ENCODE measurements at places on chromosomes 3 and 15.

DNA sequence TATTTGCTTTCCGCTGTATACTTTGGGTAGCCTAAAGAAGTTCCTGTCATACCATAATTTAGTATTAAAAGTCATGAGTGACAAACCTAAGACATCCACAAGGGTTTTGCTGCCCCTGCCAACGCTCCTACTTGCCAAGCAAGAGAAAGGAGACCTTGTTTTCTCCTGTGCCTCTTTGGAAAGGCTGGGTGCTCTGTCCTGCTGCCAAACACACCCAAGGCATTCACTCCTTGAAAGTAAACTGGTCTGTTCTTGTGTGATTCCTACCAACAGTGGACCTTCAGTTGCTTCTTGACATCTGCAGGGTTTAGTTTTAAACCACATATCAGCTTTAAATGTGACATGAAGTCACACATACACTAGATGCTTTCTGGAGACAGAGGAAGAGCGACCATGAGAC is 295.4 kb downstream of the SLC9A9 start:
- DNase-seq, result no peak

- DNase-seq, result no peak
Measured at GRCh38 chr3:46272028-46272451, 29.8 kb downstream of the CCR3 start.

DNA sequence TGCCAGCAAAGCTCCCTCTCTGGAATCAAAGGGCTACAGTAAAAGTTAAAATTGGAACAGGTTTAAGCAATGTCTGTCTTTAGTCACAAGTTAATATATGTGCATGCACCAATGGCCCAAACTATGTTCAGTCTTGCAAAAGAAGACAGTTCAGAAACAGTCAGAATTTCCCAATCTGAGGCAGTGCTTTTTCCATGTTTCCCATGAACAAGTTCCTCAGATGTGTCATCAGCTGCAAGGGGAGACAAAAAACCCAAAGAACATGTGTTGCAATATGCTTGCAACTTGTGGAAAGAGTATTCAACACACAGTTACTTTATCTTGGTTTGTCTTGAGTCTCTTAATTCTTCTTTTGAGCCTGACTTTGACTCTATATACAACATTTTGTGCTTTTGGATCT is 148.4 kb downstream of the USP13 start:
- DNase-seq, result no peak

DNA sequence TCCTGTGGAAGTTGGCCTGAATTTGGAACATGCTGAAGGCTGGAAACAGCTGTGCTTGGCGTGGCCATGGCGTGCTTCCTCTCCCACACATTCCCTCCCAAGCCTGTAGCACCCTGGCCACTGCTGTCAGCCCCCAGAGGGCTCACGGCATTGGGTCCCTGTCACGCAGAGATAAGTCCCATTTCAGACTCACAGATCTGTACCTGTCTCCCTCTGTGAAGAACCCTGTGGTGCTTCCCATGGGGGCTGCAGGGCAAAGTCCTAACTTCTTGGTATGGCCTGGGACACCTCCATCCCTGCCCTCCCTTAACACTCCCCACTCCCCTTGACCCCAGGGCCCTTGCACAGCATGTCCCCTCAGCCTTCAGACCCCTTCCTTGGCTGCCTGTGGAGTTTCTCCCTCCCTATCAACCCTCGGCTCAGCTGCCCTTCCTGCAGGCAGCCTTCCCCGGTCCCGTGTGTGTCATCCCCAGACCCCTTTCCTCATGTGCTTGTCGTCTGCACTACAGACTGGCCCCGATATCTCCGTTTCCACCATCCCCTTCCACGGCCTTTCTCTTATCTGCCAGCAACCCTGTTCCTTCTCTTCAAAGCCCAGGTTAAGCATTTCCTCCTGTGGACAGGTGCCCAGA is 28.6 kb downstream of the ABTB1 start:
- no peak for DNase-seq

DNA sequence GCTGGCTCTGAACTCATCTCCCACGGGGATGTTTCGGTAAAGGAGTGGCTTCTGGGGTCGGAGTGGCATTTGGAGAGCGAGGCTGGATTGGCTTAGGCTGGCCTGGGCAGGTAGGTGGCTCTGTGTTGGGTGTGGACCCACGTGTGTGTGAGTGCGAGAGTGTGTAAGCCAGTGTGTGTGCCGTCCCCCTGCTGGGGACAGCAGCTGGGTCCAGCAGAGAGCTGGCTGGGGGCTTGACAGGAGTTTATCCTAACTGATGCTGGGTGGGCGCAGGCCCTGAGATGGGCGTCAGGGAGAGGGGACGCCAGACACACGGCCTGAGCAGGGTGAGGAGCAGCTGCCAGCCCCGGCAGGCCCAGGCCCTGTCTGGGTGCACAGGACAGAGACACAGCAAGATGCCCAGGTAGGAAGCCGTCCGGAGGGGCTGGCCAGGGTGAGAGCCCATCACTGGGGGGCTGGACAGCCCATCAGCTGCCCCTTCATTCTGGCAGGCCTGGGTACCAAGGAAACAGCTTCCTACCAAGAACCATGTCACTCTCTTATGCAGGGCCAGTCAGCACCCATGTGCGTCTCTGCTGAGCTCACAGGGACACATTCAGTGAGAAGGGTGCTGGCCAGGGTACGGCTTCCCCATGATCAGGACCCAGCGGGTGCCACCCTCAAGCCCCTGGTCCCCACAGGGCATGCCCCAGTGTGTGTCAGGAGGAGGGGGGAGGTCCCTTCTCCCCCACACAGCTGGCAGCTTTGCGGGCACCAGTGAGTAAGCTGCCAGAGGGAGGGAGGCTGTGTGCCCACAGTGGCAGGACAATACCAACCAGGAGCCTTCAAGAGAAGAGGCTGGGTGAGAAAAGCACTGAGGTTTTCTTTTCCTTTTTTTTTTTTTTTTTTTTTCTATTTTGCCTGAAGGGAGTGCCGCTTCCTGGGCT is 1.1 kb downstream of the PAK6 start:
- DNase-seq, result no peak

- no peak for DNase-seq
Measured at GRCh38 chr15:74618841-74619596, 3.4 kb downstream of the CLK3 start.

DNA sequence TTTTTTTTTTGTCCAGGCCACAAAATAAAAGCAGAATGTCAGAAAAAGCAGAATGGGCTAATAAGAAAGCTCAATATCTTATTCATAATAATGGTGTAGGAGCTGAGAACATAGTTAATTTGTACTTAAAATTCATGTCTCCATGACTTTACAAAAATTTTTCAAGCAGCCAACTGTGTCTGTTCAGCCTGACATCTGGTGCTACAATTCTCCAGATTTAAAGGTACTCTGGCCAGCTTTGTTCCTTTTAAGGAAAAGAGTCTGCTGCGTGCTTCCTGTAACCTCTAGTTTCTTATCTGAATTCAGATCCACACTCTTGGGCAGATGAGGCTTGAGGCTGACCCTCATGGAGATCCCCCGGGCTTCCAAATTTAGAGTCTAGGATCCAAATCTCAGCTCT is 8.7 kb upstream of the RFX7 start:
- no peak for DNase-seq

GRCh38 chr15:73065114-73065513 is 12.9 kb downstream of the NEO1 start:
- DNase-seq, result no peak

DNA sequence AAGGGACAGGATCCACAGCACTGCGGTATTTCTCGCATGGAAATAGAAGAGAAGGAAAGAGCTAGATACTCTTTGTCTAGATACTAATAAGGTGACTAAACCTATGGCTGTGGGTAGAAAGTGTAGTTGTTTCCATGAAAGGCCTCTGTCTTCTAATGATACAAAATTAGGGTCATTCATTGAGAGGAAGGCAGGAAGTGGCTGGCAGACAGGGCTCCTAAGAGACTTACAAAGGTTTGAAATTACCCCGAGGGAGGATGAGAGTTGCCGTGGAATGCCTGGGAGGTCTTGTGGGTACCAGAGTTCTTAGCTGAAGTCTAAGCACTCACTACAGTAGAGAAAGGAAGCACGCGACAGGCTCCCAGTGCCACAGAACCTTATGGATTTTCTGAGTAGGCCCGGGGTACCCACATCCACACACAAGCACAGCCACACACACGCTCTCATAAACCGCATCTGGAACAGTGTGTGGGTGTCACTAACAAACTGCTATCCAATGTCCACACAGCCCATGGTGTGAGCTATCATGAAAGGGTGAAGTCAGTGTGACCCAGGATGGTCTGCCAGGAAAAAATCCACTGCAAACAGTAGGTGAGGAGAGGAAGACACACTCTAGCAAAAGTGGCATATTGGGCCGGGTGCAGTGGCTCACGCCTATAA is 221.4 kb downstream of the FAM43A start:
- no peak for DNase-seq

DNA sequence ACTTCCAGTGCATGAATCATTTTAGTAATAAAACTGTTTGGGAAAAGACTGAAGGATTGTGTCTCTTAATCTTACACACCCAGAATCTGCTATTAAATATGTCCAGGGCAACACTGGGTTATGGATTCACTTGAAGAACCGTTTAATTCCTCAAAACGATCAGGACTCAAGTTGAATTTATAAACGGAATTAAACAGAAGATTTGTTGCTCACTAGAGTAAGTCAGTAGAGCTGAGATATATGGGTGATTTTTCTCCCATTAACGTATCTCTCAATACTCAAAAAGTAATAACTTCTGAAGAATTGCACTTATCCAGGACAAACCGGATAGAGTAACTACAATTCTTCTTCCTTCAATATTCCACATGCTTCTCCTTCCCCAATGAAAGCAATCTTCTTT is 41.1 kb upstream of the LIPC start:
- DNase-seq, result no peak

DNA sequence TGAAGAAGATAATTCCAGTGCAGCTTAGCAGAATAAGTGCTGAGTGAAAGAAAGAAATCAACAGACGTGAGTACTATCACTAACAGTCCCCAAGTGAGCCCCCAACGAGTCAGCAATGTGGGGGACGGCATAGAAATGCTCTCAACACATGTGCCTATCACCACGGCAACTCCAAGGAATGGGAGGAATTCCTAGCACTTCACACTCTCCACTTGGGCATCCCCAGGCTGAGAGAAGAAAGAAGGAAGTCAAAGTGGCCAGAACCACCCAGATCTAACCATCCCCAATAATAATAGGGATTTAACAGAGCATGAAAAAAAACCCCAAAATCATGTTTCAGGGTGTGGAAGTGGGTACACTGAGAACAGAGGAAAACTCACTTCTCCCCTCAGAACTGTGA is 29.3 kb upstream of the CPNE4 start:
- no peak for DNase-seq

GRCh38 chr3:148723631-148724030 is 25.9 kb downstream of the AGTR1 start:
- no peak for DNase-seq

DNA sequence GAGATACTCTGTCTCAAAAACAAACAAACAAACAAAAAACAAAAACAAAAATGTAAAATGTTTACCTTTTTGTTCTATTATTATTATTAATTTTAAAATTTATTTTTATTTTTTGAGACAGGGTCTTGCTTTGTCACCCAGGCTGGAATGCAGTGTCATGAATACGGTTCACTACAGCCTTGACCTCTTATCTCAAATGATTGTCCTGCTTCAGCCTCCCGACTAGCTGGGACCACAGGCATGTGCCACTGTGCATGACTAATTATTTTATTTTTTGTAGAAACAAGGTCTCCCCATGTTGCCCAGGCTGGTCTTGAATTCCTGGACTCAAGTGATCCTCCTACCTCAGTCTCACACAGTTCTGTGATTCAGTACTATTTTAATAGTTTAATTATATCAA is 5.7 kb upstream of the SLC25A26 start:
- no peak for DNase-seq

GRCh38 chr3:138443521-138444503 is 9.4 kb downstream of the ESYT3 start:
- no peak for DNase-seq

- DNase-seq, result no peak
Measured at GRCh38 chr15:82942691-82943090, 9.8 kb downstream of the HOMER2 start.

- no peak for DNase-seq
Measured at GRCh38 chr3:96266395-96267190, 547.8 kb upstream of the EPHA6 start.

DNA sequence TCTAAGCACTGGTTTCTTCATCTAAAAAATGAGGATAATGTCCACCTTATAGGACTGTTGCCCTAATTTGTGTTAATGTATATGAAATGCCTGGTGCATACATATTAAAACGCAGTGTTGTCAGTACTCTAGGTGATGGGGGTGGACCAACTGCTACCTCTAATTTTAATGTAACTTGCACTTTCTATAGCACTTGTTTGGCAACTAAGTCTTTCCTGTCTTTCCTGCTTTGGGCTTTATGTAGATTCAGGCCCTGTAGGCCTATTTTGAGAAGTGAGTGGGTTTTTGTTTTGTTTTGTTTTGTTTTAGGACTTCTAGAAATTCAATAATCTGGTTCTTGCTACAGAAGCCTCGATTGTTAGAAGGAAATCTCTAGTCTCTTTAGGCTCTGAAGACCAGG is 21.2 kb downstream of the SLC7A14 start:
- DNase-seq, result no peak

- DNase-seq, result no peak
Measured at GRCh38 chr3:133469140-133469731, 69.4 kb downstream of the BFSP2 start.

DNA sequence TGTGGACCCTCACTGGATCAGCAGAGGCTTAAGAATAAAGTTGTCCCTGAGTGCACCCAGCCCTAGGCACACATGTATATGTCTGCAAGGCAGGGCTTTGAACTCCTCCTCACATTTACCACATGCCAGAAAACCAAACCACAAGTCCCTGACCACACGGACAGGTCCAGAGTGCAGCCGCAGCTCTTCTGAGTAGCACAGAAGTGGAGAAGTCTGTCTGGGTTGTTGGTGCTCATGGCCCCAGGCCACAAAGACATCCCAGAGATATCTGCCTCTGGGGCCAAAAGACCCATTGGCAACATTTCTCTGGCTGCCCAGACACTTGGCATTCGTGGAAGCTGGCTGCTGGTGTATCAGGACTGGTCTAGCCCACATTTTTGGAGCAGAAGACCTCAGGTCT is 17.4 kb downstream of the SUSD5 start:
- no peak for DNase-seq

GRCh38 chr3:44954304-44954703 is 21.7 kb downstream of the ZDHHC3 start:
- no peak for DNase-seq

DNA sequence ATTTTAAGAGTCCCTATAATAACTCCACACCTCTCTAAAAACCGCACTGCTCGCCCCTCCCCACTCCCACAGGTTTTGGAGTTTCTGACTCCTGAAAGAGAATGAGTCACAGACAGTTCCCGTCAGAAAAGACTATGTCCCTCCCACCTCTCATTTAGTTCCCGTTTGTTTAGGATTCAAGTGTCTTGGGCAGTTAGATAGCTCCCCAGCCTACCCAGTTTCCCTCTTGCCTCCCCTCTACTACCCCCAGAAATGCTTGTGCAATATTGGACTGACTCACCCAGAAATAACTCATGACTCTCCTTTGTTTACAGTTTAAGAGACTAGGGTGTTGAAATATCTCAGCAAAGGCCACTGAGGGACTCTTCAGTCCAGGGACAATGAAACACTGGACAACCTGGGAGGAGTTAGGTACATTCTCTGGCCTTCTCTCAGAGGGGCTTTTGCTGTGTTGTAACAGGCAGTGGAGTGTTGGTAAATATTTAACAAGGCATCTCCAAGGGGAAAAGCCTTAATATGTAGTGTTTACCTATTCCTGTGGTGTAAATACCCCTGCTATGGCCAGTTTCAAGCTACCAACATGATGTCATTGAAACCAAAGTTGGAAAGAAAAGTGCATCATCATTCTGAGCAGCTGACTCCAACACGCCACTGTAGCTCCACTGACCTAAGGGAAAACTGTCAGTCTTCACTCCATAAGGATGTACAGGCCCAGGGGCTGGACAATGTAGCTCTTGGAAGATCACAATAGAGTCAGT is 96.1 kb upstream of the CHD2 start:
- DNase-seq, result peak; percentile 45
